Aorta (tissue), 5 donors: ENCODE measurements at places on chromosomes 12 and 14. TPM values are rescaled to one million over a fixed set of nuclear protein-coding genes. Genes with fewer than 3 reads are reported as not detected.
A peak's percentile ranks its signal among the peaks of the same experiment; 100 is the strongest.

- no peak for DNase-seq
Measured at GRCh38 chr14:54754623-54755386, 147.8 kb downstream of the GCH1 start.

GRCh38 chr12:124399622-124400021 lies 104.7 kb downstream of the RFLNA start:
- DNase-seq = no peak

The DDIT3 gene
- total RNA-seq = 24.8 TPM

DNA sequence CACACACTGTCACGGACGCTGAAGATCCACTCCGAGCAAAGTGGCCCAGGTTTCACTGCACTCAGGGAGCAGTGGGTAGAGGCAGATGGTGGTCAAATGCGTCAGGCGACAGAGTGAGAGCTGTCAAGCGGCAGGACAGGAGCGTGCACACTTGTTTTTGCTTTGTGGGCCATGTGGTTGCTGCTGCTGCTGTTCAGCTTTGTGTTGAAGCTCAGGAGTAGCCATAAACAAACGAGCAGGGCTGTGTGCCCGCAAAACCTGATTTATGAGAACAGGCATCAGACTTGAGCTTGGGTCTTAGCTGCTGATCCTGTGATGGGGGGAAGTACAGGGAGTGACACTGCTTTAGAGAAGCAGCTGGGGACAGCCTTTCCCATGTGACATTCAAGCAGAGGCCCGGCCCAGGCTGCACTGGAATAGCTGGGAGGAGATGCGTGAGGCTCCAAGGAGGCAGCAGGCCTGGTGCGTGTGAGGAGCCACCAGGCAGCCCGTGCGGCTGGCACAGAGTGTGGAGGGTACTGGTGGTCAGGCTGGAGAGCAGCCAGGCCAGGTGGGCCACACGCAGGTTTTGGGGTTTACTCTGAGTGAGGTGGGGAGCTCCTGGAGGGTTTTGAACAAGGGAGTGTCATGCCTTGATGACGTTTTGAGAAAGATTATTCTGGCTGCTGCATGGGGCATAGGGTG lies 31.1 kb upstream of the ASPG start:
- no peak for DNase-seq

The MYF6 gene
- total RNA-seq = not detected

GRCh38 chr12:100375038-100375735 lies 18.3 kb downstream of the SLC17A8 start:
- peak; percentile 66 for DNase-seq

The KITLG gene
- 19.1 TPM for total RNA-seq

The FKBP11 gene
- total RNA-seq = 41.4 TPM

DNA sequence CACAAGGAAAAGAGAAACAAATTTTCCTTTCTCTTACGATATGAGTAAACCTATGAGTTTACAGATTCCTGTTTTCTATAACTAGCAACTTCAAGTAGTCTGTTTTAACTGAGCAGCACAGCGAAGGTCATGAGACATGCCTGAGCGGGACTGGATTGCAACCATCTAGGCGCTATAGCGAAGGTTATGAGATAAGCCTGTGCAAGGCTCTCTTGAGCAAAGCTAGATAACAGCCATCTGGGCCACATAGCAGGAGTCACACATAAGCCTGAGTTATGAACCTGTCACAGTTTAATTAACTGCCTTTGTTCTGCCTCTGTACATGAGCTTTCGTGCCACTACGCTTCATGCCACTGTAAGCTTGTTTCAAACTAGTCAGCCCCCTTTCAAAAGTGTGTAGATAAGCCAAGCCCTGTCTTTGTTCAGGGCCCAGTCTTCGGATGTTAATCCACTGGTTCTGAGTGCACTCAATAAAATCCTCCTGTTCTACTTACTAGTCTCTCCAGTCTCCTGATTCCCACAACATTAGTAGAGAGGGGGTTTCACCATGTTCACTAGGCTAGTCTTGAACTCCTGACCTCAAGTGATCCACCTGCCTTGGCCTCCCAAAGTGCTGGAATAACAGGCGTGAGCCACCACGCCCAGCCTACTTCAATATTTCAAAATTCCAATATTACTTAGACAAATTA lies 47.1 kb downstream of the SEC23A start:
- DNase-seq = no peak

- DNase-seq = peak; percentile 96
Measured at GRCh38 chr12:2794736-2795289, at the start of gene FKBP4. TSS of gene FKBP4 (plus strand) at chr12:2794970. CDS start at chr12:2795140, 170 bp downstream.

- DNase-seq = no peak
Measured at GRCh38 chr14:106530423-106531107, 1004.2 kb downstream of the TMEM121 start.

GRCh38 chr14:50000380-50001150 lies 107.7 kb downstream of the ARF6 start:
- peak; percentile 90 for DNase-seq

- no peak for DNase-seq
Measured at GRCh38 chr12:108727161-108727560, 4.2 kb downstream of the CORO1C start.

The ATN1 gene
- total RNA-seq = 138 TPM

DNA sequence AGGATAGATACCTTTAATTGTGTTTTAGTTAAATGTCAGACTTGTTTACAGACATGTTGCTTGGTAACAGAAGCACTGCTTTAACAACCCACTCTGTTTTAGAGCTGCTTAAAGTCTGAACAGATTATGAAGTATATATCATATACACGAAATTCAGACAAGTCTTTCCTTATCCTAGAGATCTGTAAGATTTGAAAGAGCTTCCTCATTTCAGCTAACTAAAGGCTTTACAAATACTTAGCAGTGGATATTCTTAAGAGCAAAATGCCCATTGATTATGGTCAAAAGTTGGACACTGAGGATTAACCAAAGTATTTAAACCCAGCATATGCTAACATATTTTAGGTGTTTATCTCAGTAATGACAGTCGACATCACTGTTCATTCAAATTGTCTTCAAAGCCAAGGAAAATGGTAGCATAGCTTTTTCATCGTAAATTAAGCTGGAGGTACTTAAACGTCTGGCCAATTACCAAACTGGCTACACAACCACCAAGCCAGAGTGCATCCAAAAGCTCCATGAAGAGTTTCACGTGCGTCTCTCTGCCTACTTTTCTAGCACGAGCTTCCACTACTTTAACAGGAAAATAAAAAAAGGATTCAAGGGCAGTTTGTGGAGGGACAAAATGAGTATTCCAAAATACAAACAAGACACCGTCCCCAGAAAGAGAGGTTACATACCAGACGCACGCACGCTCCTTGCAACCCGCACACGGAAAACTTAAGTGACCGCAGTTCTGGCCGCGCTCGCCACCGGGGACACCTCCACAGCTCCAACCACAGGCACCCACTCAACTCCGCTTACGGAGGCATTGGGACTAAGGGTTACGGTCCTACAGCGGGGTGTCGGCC lies 565 bp downstream of the CEP83 start:
- no peak for DNase-seq

The INHBE gene
- total RNA-seq = not detected

The FITM1 gene
- total RNA-seq = 0.75 TPM

DNA sequence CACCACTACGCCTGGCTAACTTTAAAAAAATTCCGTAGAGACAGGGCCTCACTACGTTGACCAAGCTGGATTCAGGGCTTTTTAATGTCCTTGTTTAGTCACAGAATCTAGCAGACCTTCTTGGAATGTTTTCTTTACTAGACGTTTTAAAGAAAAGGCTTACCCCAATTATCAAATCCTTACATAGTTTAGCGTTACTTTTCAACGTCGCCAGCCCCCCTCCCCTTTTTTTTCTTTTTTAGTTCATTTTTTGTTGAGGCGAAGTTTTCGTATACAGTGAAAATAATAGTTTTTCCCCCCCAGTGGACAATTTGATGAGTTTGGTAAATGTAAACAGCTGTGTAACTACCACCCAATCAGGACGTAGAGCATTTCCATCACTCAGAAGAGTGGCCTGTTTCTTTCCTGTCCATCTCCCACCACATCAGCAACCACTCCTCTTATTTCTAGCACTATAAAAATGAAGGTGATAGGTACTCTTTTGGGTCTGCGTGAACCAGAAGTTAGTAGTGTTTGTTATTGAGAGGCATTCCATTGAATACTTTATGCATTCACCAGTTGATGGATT lies 753 bp upstream of the DLGAP5 start:
- no peak for DNase-seq

The BRI3BP gene
- total RNA-seq = 3.6 TPM

DNA sequence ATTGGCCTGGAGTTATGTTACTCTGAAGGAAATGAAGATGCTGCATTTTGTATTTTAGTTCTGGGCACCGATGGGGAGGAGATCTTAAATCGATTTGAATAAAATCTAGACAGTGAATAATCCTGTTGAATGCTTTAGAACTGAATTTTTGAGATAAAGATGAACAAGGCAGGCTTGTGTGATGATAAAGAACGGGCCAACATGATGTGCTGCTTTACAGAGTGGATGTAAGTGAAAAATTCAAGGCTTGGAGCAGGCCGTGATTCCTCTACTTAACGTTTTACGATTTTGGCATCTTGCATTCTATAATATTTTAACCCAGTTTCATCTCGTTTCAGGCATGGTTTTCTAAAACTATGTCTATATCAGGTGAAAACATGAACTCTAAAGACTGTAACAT lies 23.5 kb upstream of the BHLHE41 start:
- DNase-seq = no peak

The SYCP3 gene
- 0.65 TPM for total RNA-seq

DNA sequence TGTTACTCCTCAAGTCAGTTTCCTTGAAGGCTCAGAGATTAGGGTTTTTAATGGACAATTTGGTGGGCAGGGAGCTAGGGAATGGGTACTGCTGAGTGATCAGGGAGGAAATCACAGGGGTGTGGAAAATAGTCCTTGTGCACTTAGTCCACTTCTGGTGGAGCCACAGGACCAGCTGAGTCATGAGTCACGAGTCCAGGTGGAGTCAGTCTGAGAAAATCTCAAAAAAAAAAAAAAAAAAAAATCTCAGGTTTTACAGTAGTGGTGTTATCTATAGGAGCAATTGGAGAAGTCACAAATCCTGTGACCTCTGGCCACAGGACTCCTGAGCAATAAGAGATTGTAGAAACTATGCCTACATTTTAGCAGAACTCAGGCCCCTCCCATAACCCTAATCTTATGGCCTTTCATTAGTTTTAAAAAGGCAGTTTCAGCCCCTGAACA lies 28.2 kb upstream of the AMN1 start:
- no peak for DNase-seq

DNA sequence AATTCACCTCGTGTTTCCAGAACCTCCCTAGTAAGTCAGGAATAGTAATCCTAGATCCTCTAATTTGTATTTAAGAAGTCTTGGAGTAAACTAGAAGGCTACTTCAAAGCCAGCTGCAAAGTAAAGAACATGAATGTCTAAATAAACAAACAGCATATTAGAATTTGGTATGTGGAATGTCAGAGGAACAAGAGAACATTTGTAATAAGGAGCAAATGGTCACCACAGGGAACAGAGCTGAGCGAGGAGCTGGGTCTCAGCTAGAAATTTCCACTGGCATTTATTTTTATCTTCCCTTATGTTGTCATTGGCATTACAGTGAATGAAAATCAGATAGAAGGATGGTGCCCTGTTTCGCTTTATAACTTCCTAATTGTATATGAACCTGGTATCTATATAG lies 50.2 kb downstream of the FRMD6 start:
- no peak for DNase-seq

- no peak for DNase-seq
Measured at GRCh38 chr12:107783406-107784376, 9.2 kb downstream of the ASCL4 start.

DNA sequence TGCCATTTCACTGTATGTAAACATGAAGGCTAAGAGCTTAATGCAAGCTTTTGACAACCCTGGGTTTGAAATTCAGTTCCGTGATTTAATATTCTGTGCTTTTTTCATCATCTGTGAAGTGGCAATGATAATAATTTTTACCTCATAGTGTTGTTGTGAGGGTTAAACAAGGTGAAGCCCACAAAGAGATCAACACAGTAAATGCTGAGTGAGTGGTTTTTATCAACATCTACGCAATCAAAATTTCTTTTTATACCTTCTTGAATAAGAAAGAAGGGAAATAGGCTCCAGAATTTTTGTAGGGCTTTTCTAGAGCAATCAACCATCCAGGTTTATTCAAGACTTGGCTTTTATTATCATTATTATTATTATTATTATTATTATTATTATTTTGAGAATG lies 490.8 kb downstream of the SOX5 start:
- no peak for DNase-seq

The ART4 gene
- 11.6 TPM for total RNA-seq

GRCh38 chr14:24838945-24839616 lies 205.1 kb upstream of the GZMB start:
- DNase-seq = no peak

- DNase-seq = no peak
Measured at GRCh38 chr12:21894792-21895595, 46.2 kb downstream of the ABCC9 start.

DNA sequence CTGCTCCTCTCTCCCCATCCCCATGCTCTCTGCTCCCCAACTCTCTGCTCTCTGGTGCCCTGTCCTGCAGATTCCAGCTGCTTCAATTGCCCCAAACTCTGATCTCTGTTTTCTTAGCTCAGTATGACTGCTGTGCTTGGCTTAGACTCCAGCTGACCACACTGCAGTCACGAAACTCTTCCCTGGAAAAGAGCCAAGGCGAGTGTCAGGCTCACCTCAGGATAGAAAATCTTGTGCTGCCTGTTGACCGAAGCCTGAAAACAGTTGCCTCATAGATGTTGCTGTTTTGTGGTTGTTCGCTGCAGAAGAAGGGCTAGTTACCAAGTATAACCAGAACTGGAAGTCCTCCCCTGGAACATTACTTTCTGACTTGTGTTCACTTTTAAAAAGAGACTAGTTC lies 6.7 kb upstream of the STON2 start:
- no peak for DNase-seq

DNA sequence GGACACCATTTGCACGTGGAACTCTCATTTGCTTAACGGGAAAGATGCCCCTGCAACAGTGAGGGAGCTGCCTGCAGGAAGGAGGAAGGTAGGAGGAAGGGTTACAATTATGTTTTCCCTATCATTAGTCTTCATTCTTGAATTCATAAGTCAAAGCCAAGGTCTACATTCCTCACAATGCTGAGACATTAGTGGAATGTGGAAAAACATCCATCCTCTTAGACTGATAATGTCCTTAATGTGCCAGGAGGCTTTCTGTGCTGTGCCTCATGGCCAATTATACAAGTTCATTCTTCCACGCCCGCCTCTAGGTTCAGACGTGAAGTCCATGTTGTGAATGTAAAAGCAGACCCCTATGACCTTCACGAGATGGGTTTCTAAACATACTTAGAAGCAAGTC lies 1212.4 kb upstream of the TMEM132C start:
- DNase-seq = no peak

DNA sequence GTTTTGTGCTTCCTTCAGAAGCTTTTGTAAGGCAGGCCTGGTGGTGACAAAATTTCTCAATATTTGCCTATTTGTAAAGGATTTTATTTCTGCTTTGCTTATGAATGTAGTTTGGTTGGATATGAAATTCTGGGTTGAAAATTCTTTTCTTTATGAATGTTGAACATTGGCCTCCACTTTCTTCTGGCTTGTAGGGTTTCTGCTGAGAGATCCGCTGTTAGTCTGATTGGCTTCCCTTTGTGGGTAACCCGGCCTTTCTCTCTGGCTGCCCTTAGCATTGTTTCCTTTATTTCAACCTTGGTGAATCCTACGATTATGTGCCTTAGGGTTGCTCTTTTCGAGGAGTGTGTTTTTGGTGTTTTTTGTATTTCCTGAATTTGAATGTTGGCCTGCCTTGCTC lies 58.2 kb downstream of the NUBPL start:
- no peak for DNase-seq

- DNase-seq = no peak
Measured at GRCh38 chr14:67162385-67162784, 26.9 kb upstream of the GARIN2 start.

The PTGDR gene
- 2.9 TPM for total RNA-seq

The NTS gene
- total RNA-seq = not detected
